Fibroblast of the conjunctiva (primary cell): ENCODE measurements at places on chromosomes 6 and 20.
A peak's percentile ranks its signal among the peaks of the same experiment; 100 is the strongest.

GRCh38 chr6:70210462-70210861 is 92.4 kb downstream of the COL9A1 start:
- DNase-seq, result no peak

DNA sequence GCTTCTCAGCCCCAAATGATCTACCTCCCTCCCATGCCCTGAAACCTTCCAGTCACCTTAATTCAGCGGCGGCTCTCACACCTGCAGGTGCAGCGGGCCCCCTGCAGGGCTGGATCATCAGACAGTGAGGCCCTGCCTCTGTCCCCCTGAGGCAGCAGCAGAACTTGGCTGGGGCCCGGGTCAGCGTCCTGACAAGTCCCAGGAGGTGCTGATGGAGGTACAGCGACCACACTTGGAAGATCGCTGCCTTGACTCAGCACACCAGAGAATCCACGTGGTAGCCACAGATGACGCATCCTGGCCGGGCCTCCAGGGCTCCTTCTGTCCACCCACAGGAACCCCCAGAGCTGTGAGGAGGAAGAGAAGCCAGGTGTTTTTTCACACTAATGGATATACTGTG is 116.4 kb upstream of the THBS2 start:
- DNase-seq, result no peak

GRCh38 chr6:129498950-129499842 is 210.8 kb downstream of the ARHGAP18 start:
- peak; percentile 55 for DNase-seq

DNA sequence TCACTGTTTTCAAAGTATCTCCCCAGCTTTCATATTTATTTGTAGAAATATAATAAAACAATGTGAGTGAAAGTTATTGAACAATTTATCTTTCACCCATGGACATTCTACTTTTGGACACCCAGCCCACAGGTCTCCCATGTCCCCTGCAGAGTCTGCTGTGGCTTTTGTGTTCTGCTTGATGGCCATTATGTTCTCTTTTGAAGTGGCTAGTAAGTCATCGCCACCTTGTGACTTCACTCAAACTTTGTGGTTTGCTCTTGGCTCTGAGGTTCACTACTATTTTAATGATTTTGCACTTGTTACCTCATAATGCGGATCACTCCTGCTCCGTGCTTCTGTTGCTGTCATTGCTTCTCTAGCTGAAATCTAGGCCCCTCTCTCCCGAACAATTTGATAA is 10.2 kb upstream of the DEFB113 start:
- DNase-seq, result no peak

DNA sequence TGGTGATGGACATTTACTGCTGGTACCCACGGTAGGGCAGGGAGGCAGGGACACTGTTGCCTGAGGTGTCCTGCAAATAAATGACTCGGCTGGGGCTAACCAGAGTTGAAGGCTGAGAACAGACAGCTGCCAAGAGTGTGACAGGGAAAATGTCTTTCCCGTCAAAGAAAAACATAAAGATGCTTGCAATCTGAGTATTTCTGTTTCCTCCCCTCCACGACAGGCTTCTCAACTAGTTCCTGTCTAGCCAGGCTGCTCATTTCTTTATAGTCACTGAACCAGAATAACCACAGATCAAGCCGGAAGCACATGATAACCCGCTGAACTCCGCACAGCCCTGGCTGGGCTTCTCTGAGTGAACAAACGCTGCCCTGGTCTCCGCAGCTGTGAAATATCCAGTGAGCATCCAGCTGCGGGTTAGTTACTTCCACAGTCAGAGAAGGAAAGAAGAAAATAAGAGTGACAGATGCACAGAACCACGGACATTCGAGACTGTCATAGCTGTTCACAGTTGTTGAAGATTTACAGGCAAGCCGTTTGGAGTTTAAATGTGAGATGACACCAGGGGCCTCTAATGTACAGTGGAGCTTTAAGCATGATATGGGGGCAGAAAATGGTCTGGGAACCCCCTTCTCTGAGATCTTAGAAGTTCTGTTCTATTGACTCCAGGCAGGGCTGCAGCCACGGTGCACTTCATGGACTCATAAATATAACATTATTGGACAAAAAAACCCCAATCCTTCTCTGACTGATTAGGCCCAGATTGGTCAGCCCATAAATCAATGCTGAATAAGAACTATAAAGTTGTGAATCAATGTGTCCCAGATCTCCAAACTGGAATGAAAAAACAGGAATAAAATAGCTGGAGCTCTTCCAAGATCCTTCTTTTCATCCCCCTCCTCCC is 299.9 kb upstream of the SUPT3H start:
- DNase-seq, result no peak

DNA sequence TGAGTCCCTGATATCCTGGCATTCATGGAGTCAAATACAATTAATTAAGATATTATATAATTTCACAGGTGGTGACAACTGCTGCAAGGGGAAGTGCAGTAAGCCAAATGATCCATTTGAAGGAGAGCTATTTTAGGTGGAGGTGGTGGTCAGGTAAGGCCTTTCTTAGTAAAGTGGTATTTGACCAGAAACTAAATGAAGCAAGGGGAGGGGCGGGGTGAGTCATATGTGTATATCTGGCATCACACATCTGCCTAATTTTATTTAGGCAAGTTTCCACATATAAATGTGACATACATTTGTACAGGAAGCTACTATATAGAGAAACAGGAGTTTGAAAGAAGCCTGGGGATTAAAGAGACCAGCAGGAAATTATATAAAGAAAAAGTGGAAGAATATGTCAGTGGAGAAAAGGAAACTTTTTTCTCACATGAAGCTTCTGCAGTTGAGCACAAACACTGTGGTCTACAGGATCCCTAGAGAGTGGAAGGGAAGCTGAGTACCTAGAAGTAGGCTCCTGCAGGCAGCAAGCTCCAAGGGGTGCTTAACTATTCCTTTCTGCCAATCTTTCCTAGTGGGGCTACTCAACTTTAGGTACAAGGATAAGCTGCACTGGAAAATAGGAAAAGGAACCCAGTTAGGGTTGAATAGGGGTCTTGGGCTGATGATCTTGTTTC is 99.6 kb downstream of the OGFRL1 start:
- DNase-seq, result no peak

GRCh38 chr6:104019075-104019753 is 840.5 kb downstream of the HACE1 start:
- no peak for DNase-seq

GRCh38 chr6:88815491-88815890 is 147.9 kb downstream of the RNGTT start:
- no peak for DNase-seq

- DNase-seq, result no peak
These were observed 776.3 kb downstream of the EYS start for GRCh38 chr6:64930681-64931080.

GRCh38 chr6:140785926-140786325 is 1346.8 kb upstream of the GJE1 start:
- no peak for DNase-seq

- DNase-seq, result peak; percentile 95
These were observed 38.9 kb upstream of the THBS2 start for GRCh38 chr6:169292338-169293124.

GRCh38 chr20:44478206-44478605 is 2.5 kb downstream of the TTPAL start:
- no peak for DNase-seq

DNA sequence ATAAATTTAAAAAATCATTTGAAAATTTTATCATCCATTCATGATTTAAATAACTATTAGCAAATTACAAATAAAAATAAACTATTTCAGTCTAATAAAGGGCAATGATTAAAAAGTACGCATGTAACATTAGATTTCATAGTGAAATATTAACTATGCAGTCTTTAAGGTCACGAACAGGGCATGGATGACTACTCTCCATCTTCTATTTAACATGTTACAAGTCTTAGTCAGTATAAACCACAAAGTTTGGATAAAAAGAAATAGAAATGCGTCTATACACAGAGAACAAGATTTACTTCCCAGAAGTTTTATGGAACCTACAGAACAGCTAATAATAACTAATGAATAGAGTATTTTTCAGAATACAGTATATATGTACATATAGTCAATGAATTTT is 1016.0 kb downstream of the EYS start:
- no peak for DNase-seq

DNA sequence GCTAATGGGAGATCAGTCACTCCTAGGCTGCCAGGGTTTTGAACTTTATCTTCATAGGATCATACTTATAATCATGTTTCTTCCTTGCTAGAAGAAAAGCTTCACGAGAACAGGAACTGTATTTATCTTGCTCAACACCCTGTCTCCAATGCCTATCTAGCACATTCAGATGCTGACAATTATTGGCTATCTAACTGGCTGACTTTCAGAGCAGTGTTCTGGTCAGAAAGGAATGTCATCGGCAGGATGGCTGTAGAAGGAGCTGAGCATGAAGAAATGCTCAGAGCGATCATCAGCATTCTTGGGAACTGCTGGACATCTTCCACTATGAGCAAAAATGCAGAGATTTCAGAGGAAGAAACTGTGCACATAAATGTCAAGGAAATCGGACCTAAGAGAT is 628.0 kb upstream of the NRSN1 start:
- no peak for DNase-seq

DNA sequence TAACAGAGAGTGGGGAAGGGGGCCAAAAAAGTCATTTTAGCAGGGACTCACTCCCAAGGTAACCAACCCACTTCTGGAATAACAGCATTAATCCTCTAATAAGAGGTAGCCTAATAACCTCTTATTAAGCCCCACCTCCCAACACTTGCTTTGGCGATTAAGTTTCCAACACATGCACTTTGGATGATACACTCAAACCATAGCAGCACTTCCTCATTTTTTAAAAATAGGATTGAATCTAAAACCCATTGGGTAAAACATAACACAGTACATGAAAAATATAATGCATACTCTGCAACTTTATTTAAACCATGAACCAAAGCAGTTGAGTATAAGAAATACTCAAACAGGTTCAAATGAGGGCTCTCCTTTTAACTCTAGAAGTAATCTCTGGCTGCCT is 318.3 kb downstream of the HACE1 start:
- no peak for DNase-seq

GRCh38 chr6:154474648-154475428 is 35.6 kb downstream of the CNKSR3 start:
- DNase-seq, result peak; percentile 22

DNA sequence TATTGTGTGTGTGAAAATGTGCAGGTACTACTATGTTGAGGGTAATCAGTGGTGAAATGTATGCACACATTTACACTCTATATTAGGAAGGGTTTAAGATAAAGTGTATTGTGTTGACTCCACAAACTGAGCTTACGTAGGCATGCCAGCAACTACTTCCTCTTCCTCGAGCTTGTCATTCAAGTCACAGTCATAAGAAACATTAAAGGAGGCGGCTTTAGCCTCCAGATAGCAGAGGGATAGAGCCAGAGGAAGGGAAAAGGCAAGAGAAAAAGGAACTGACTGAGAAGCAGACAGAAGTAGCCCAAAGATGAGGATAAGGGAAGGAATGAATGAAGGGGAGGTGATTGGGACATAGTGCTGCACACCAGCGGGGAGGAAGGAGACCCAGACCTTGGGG is 55.2 kb downstream of the SMLR1 start:
- no peak for DNase-seq

DNA sequence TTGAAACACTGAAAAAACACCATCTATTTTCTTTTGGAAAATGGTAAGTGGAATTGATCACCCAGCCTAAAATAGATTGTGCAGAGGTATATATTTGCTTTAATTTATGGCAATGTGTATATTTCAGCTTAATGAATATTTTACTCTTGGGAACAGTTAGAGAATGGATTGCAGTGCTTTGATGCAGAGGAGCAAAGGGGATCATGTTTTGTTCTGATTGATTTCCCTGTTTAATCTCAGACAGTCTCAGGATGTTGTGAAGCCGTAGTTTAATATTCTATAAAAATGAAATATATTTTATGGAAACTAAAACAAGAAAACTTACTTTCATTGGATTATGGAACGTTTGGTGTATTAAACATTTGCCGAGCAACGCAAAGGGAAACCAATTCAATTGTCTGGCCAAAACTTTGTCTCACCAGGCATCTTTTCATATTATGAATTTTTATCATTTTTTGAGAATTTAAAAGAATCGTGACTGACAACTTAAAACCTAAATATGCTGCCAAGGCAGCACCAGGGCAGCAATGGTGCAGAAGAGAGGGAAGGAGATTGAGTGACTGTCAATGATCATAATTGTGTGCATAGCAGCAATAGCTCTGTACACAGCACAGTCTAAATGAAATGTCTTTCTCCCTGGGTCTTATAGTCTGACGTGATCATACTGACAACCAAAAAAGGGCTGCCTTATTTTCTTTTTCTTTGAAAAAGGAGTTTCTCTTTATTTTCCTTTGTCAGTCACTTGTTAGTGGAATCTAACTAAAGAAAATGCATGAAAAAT is 105.5 kb upstream of the EPHA7 start:
- DNase-seq, result no peak

- DNase-seq, result no peak
These were observed 95.6 kb downstream of the OPRM1 start for GRCh38 chr6:154134471-154135147.

- DNase-seq, result no peak
These were observed 7.8 kb downstream of the SYNGAP1 start for GRCh38 chr6:33427585-33428223.

- DNase-seq, result no peak
These were observed 254.5 kb downstream of the TMEM242 start for GRCh38 chr6:157068691-157069324.

DNA sequence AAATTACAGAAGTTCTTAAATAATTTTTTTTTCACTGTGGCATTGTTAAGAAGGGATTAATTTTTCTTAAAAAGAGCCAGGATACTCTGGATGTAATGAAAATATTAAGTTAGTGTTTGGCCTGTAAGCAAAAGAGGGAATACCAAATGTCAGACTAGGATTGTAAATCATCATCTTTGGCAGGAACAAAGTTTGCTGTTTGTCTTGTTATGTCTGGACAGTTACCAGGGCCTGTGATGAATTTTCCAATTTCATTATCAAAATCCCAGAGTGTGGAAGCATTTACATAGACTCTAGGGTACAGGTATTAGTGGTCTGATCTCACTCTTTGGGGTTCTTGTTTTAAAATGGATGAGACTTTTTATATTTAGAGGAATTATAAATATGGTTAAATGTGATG is 26.1 kb downstream of the CEP57L1 start:
- DNase-seq, result no peak

DNA sequence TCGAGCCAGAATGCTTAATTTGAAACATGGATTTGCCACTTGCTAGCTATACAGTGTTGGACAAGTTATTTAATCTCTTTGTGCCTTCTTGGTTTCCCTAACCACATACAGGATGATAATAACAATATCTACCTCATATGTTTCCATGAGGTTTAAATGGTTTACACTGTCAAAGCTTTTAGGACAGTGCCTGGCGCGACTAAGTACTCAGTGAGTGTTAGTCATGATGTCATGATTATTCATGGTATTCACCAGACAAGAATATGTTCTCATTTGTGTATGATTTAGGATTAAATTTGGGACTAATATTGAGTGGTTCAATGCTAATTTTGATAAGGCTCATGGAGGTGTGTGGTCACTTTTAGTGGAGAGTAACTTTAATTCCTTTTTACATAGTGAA is 167.4 kb downstream of the EYA4 start:
- DNase-seq, result no peak
